ENCODE measurements at places on chromosomes 16 and 17.

- no peak for DNase-seq
Measured at GRCh38 chr16:53757971-53758609, 54.1 kb downstream of the FTO start.

GRCh38 chr16:78982096-78982744 is 618.3 kb downstream of the MAF start:
- no peak for DNase-seq

- DNase-seq = no peak
Measured at GRCh38 chr16:58280846-58281301, 14.0 kb downstream of the PRSS54 start.

GRCh38 chr17:79811011-79811867 is 14.4 kb upstream of the CBX8 start:
- DNase-seq = no peak

- DNase-seq = no peak
Measured at GRCh38 chr17:364308-364707, 11.7 kb upstream of the RPH3AL start.

- no peak for DNase-seq
Measured at GRCh38 chr16:88498576-88499208, 45.6 kb downstream of the ZFPM1 start.

DNA sequence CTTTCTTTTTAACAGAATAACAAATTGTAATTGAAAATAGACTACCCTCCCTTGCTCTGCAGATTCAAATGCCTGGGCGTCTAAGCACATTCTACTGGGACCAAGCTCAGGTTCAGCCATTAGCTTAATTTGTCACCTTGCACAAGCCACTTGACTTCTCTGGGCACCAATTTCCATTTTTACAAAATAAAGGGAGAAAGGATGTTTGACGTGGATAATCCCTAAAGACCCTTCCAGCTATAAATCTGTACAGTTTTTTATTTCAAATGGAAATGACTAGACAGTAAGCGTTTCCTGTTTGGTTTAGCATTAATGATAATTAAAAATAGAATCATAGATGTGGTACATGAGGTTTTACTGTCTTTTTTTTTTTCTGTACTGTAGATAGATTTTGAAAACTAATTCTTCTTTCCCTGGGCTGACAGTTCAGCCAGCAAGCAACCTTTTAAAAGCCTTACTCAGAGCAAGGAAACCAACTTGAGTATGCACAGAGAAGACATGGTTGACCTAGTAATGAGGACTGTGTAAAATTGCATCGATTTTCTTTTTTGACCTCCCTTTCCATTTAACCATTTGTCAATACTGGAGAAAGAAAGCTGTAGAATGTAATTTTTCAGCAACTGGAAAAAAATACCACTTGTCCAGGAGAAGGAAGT is 1329.5 kb upstream of the CDH8 start:
- no peak for DNase-seq

GRCh38 chr17:17729620-17730249 is 48.5 kb downstream of the RAI1 start:
- no peak for DNase-seq

GRCh38 chr17:27332485-27333409 is 38.8 kb downstream of the WSB1 start:
- peak; percentile 78 for DNase-seq

DNA sequence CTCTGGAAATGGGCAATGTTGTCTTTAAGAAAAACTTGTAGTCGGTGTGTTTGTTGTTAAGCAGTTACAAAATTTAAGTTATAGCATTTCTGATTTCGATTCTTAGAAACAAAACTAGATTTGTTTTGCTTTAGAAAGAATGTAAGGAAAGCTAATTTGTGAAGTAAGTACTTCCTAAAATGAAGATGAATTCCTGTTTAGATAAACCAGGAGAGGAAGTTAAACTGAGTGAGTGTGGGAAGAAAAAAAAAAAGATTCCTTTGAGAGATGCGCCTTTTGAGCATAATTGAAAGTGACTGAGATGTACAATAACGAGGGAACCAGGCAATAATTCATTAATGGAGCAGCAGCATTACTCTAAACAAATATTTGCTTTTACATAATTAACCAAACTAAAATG is 52.4 kb upstream of the ALOX12 start:
- DNase-seq = no peak

DNA sequence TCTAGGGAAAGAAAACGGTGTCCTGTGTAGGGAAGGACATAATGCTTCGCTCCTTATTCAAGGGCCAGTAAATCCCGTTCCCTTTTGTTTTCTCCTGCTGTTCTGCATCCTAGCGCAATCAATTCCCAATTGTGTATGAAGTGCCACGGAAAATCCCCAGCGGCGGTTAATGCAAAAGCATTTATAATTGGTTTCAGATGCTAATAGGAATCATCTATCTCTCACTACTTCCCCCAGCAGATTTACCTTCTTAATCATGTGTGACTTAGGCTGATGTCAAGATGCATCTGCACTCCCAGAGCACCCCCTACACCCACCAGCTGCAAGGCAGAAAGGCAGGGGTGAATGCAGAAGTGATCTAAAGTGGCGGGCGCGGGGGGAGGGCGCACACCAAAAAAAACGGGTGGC is 32.7 kb upstream of the SSTR2 start:
- no peak for DNase-seq

DNA sequence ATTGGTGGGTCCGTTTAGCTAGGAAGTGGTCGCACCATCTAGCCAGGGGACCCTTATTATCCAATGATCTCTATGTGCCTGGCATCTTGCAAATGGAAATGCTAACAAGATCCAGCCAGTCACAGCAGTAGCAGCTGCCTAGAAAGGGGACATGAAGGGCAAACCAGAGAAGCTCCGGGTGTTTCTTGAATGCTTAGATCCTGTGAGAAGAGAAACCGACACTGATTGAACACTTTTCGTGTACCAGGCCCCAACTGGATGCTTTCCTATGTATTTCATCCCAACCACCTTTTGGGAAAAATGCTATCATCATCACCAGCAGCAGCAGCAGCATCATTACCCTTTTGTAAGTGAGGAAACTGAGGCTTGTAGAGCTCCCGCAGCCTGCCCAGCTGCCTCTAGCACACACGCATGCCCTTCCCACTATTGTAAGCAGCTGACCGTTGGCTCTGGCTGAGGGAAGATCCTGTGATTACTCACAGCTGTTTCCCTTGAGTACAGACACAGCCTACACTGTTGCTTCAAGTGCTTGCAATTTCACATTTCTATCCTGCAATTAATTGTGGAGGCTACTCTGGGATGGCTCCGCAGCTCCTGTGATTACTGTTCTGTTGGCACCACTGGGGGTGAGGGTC is 180.7 kb upstream of the CACNG5 start:
- DNase-seq = no peak

- DNase-seq = no peak
Measured at GRCh38 chr17:67671493-67671892, 46.2 kb upstream of the NOL11 start.

GRCh38 chr16:67016681-67017420 is 12.1 kb upstream of the CBFB start:
- DNase-seq = no peak

DNA sequence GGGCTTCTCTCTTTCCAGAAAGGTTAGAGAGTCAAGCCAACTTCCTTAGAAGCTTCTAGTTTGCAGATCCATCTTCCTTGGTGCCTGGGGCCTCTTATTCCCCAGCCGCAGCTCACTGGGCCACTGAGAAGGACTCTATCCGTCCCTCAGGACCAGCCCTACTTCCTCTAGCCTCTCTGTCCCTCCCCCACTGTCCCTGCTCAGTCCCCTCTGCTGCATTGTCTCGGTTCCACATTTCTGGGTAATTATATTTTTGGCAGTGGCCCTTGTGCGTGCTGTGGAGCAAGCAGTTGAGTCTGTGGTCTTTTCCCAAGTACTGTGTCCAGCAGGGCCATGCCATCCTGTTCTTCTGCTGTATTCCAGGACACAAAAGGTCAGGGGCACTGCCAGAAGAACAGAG is 17.8 kb downstream of the IRX3 start:
- no peak for DNase-seq

- no peak for DNase-seq
Measured at GRCh38 chr17:77529328-77529650, 388.5 kb downstream of the SEC14L1 start.

- DNase-seq = no peak
Measured at GRCh38 chr16:67910158-67910557, 17.1 kb downstream of the PSKH1 start.

DNA sequence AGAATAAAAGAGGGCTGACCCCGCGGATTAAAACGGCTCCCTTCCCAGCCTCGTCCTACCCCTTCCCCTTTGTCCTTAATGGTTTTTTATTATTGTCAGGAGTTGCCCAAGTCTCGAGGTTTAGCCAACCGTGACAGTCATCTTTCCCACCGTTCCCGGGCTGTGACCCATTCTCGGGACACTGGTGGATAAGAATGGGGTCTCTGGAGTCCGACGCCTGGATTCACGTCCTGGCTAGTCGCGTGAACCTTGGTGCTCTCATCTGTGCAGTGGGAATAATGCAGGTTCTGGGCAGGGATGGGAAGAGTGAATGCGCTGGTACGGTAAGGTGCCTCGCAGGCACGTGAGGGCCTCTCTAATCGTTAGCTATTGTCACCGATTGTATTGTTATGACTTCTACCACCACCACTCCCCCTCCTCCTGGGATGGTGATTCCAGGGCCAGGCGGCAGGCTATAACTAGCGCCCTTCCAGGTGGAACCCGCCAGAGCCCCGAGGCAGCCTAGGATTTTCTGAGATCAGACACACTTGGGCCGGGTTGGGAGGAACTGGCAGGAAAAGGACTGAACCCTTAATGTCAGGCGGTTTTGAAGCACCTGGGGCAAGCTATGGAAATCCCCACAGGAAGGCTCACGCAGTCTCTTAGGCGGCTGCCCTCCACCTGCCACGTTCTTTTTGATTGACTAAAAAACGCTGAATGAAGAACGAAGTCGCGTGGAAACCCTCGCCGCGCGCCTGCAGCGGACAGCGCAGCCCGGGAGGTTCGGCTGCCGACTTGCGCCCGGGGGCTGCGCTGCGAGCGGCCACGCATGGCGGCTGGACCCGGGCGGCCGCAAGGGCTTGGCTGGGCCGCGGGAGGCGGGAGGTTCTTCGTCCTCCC is 2.7 kb downstream of the HS3ST3B1 start:
- DNase-seq = no peak

DNA sequence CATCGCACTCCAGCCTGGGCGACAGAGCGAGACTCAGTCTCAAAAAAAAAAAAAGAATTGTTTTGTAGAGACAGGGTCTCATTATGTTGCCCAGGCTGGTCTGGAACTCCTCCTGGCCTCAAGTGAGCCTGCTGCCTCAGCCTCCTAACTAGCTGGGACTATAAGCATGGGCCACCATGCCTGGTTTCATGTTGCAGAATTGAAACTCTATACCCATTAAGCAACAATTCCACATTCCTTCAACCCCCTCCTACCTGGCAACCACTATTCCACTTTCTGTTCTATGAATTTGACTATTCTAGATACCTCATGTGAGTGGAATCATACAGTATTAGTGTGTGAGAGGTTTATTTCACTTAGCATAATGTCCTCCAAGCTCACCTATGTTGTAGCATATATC is 24.5 kb downstream of the RNF135 start:
- DNase-seq = no peak

- DNase-seq = no peak
Measured at GRCh38 chr17:50426814-50427787, 1.1 kb downstream of the ACSF2 start.

DNA sequence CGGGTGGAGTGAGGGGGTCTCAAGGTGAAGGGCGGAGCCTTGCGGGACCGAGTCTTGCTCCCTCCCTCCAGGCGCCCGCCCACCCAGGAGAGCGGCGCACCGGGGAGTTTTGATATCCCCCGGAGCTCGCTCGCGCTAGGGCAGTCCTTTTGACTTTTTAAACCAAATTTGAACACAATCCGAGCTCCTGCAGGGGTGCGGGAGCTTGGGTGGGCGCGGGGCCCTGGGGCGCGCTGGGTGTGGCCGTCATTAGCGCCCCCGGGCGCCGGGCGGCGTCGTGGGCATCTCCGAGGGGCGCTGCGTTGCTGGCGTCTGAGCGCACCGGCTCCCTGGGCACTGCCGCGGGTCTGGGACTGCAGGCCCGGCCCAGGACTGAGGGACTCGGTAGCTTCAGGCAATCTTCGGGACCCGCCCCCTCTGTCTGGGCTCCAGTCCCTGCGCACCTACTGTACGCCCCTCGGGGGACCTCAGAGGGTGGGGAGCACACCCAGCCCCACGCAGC is 10.9 kb downstream of the MAF start:
- no peak for DNase-seq

- DNase-seq = no peak
Measured at GRCh38 chr16:29321585-29321984, 84.9 kb downstream of the NPIPB11 start.

DNA sequence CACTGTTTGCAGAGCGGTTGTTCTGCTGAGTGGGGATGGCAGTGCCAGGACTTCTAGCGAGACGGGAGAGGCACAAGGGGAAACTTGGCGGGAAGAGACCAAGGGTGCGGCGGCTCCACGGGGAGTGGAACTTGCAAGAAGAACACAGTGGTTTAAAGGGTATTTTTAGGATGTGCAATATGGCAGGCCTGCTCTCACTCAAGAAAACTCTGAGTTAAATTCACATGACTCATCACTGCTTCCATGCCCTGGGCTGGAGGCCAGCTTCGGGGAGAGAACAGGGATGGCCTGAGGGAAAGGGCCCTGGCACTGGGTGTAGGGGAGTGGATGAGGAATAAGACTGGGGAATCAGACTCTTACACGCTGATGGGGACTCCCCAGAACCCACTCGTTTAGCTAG is 13.3 kb upstream of the CD300LD start:
- no peak for DNase-seq

DNA sequence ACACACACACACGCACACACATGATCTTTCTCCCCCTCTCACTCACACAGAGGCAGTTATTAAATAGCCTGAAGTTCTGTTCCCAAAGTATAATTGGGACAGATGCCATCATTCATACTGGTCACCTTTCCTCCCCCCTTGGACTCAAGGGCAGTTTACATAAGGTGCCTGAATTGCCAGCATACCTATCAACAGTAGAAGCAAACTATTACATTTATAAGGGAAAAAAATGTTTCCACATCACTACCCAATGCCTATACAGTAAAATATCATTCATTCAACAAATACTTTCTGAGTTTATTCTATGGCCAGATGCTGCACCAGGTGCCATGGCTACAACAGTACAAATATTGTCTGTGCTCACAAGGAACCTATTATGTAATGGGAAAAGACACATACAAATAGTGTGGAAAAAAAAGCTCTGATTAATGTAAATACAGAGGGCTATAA is 6.3 kb downstream of the CNTD1 start:
- no peak for DNase-seq

DNA sequence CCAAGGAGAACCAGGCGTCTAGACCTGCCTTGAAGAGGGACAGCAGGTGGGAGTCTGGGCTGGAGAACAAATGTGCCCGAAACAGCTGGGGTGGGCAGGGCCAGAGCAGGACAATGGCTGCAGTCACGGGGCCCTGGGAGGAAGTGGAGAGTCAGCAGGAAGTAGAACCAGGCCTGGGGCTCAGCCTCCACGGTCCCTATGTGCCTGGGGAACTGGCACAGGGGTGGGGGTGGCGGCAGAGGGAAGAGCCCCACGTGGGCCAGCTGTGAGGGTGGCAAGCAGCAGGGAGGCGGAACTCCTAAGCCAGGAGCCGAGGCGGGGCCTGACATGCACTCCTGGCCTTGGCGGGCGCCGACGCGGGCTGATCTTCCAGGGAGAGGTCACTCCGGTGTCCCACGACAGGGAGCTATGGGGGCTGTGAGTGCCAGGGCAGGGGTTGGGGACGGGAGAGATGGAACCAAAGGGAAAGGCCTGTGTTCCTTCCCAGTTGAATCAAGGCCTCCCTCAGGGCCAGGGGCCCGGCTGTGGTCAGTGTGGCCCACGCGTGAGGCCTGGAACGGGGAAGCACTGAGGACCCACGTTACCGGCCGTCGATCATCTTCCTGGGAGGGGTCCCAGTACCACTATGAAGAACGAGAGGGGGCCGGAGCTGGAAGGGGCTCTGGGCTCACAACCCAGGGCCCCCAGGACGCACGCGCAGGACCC is 42.7 kb downstream of the TIMM22 start:
- no peak for DNase-seq
